ENCODE measurements at places on chromosomes 11 and 22.

DNA sequence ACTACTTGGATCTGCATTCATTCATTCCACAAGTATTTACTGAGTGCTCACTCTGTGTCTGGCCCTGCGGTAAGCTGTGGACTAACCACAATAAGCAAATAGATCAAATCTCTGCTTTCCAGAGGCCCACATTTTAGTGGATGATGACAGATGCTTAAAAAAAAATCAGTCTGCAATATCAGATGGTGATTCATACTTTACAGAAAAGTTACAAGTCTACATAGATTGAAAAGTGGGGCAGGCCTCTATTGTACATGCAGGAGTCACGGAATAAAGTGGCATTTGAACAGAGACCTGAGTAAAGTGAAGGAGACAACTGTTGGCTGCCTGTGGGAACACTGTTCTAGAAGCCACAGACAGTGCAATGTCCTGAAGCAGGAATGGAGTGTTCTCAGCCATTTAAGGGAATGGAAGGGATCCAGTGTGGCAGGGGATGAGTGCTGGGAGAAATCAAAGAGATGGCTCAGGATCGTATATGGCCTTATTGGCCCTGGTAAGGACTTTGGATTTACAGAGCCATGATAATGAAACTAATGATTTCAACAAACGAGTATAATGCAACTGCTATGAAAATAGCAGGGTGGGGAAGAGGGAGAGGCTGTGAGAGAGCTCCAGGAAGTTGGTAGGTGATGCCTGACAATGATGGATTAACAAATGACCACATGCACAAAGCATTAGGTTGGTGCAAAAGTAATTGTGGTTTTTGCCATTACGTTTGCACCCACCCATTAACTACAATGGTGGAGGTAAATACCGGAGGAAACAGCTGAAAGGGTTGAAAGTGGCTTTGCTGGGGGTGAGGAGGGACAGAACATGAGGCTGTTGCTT is 31.1 kb downstream of the TMEM45B start:
- DNase-seq, result peak; percentile 63

DNA sequence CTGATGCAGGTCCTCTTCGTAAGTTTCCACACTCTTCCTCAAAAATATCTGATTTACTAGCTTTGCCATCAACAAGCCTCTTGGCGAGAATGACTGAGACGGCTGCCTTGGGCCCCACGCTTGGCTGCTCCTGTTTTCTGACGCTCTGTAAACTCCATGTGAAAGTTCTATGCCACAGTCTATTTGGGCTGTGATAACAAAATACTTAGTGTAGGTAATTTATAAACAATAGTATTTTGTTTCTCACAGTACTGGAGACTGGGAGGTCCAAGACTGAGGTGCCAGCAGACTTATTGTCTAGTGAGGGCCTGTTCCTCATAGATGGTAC is 123.2 kb upstream of the SORL1-AS1 start:
- no peak for DNase-seq

GRCh38 chr11:131665344-131665968 is 295.0 kb downstream of the NTM start:
- DNase-seq, result no peak

GRCh38 chr22:22957090-22957489 is 69.5 kb downstream of the IGLL5 start:
- DNase-seq, result no peak

GRCh38 chr11:69280451-69280850 is 13.5 kb upstream of the MYEOV start:
- no peak for DNase-seq

DNA sequence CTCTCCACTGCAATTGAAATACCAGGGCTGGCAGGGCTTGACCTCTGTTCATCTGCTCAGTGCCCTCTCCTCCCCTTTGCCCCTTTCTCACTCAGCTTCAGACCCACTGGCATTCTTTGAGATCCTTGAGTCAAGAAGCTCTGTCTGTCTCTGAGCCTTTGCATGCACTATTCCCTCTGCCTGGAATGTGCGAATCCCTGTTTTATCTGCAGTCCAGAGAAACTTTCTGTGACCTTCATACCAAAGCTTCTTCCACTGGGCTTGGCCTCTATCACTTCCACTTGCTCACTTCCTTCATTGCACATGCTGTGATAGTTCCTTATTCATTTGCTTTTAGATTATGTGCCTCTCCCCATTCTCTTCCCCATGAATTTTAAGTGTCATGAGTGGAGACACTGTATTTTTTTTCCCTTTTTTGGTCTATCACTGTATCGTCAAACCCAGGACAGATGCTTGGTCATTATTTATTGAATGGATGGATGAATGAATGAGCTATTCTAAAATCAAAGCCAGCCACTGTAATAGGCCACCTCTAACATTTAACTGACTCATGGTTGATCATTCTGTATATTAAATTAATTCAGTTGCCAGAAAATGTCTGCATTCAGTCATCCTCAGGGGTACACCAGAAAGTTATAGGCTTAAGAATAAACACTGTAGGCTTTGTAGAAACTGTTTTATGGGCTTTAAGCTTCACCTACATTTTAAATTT is 88.7 kb upstream of the TIMP3 start:
- DNase-seq, result no peak
